ENCODE measurements at places on chromosomes 16 and 17.

GRCh38 chr16:10123141-10123540, 59.1 kb downstream of the GRIN2A start:
- no peak for DNase-seq

DNA sequence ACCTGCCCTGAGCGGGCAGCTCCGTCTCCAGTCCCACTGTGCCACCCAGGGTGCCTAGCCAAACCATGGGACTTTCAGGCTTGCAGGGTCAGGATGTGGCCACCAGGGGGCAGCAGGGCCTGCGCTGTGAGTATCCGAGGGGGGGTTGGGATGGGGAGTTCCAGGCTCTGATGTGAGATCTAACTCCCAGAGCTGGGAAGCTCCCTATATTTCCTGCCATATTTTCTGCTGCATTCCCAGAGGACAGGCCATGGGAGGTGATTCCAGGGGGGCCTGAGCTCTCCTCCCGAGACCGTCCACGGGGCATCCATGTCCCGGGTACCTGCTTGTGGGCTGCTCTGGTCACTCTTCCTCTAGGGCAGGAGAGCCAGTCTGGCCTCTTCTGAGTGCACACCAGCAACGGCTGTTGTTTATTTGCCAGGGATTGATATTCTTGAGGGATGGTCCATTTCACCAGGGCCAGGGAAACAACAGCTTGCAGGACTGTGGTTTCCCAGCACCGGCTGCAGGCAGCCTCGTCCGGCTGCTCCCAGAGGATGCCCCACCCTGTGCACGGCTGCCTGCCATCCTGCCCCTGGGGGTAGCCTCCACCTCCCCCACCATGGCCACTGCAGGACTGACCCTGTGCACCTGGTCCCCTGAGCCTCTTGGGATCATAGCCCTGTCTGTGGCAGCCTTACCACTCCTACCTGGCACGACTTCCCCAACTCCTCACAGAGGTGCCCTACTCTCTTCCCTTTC, 1.2 kb downstream of the GPR142 start:
- DNase-seq, result no peak

DNA sequence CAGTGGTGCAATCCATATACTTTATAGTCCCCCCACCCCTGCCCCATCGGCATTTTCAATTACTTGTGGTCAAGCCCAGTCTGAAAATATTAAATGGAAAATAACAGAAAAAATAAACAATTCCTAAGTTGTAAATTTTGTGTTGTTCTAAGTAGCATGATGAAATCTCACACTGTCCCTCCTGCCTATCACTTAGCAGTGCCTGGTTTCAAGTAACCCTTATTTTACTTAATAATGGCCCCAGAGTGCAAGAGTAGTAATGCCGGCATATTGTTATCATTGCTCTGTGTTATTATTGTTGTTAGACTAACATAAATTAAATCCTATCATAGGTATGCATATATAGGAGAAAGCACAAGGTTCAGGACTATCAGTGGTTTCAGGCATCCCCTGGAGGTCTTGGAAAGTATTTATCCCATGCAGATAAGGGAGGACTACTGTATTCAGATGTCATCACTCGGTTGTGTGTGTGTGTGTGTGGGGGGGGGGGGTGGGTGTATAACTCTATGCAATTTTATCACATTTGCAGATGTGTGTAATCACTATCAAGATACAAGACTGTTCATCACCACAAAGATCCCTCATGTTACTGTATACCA, 9.3 kb downstream of the UBE2G1 start:
- DNase-seq, result no peak

- no peak for DNase-seq
Observed at GRCh38 chr16:30004424-30004776, 6.4 kb downstream of the DOC2A start.

GRCh38 chr16:50653633-50654519, 27.2 kb downstream of the SNX20 start:
- no peak for DNase-seq

GRCh38 chr17:10183931-10184930, 14.2 kb downstream of the GAS7 start:
- no peak for DNase-seq

DNA sequence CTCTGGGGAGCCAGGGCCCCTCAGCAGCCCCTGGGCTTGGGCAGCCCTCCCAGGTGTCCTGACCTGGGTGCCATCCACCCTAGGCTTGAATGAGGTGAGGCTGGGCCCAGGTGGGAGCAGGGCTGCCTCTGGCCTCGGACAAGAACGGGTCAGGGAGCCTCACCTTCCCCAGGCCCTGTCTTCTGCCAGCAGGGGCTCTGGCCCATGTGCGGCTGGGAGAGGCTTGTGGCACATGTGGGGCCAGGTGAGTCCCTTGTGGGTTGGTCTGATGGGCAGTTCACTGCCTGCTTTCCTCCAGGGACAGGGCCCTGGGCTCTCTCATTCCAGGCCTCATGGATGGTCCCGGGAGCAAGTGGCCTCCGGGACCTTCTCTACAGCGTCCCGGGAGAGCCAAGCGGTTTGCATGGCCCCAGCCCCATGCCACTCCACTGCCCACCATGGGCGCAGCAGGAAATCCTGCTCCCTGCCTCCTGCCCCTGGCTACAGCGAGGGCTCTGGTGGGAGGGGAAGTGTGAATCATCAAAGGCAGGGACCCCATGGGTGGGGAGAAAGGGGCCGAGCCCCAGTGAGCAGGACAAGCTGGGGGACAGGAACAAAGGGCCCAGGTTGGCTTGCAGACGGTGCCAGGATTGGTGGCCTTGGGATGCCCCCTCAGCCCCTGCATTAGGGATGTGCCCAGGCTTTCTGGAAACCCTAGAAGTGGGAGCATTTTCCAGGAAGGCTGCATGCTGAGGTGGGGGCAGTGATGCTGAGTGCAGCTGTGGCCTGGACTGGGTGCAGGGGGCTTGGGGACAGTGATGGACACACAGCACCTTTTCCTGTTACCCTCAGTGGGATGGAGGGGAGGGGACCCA, 12.2 kb downstream of the VASN start:
- DNase-seq, result no peak

DNA sequence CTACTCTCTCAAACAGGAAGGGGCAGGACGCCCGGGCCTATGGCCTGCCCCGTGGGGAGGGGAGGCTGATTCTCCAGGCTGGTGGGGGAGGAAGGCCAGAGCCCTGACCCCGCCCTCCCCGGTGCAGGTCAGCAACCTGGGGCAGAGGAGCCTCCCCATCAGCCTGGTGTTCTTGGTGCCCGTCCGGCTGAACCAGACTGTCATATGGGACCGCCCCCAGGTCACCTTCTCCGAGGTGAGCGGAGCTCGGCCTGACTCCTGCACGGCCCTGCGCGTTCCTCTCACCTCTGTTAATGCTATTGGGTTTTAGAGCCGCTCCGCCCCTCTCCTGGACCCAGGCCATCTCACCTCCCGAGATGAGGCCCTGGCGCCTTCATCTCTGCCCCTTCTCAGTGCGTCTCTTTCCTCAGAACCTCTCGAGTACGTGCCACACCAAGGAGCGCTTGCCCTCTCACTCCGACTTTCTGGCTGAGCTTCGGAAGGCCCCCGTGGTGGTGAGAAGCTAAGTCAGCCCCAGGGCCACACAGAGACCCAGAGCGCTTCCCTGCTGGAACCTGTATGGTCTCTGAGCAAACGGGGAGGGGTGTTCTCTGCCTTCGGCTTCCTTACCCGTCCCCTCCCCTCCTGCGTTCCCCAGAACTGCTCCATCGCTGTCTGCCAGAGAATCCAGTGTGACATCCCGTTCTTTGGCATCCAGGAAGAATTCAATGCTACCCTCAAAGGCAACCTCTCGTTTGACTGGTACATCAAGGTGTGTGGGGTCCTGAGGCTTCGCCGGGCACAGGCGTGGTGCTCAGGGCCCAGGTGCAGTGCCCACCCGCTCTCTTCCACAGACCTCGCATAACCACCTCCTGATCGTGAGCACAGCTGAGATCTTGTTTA, 25.1 kb upstream of the ITGAX start:
- DNase-seq, result no peak

- DNase-seq, result peak; percentile 72
Observed at GRCh38 chr17:12727076-12727760, 61.5 kb downstream of the MYOCD start.

- no peak for DNase-seq
Observed at GRCh38 chr17:64384253-64385186, 6.1 kb downstream of the PECAM1 start.

GRCh38 chr16:6018848-6019489, 921.4 kb upstream of the EEF2KMT start:
- peak; percentile 3 for DNase-seq

DNA sequence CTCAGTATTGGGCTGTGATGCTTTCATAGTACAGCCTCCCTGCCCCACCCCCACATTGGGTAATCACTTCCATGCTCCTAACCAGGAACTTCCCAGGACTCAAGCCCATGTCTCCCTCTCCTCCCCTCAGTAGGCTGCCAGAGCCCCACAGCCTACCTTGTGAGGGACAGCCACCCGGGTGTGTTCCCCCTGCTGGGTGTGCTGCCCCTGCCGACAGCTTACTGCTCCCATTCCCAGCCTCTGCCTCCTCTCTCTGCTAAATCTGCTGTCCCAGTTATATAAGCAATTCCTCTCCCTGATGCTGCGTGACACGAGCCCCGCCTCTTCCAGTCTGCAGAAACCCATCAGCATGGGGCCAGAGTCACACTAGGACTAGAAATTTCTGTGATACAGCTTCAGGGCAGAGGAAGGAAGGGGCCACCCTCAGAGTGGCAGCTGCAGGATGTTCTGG, at the start of gene RSKR:
TSS of gene RSKR (minus strand) at position 255 of the 451 bp plus-strand sequence. CDS start at position 231, 24 bp downstream.
- DNase-seq, result no peak
